ENCODE measurements at places on chromosomes 5 and 9.
A peak's percentile ranks its signal among the peaks of the same experiment; 100 is the strongest.

DNA sequence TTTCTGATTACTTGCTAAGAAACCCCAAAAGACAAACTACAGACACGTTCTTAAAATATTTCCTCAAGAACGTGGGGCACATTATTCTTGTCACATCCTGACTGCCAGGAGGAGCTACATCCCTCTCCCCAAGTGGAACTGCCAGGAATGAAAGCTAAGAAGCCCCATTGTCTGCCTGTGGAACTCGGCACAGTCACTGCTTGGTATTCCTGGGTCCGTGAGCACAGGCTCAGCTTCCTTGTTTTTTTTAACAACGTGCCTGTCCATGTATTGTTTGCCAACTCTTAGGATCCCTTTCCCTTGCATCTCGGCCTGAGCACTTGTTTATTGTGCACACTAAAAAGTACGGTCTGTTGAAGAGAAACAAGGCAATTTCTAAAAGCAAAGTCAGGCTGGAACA is 47.0 kb upstream of the SELENOP start:
- DNase-seq, result no peak

- DNase-seq, result no peak
These were observed 36.0 kb downstream of the RCL1 start for GRCh38 chr9:4828761-4829160.

DNA sequence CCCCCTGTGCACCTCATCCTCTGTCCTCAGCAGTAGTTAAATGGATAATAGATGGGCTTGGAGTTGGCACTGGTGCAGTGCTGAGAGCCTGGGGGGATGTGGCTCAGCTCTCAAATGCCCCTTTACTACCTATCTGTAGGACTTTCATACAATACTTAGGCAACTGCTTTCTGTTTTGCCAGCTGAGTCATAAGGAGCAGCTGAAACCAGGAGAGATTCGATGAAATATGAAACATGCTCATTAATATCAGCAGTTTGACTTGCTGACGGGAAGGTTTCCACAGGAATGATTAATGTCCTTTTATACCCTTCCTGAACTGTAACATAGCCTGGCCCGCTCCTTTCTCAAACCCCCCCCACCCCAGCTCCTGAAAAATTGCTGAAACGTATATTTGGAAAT is 142.6 kb downstream of the SAXO1 start:
- no peak for DNase-seq

DNA sequence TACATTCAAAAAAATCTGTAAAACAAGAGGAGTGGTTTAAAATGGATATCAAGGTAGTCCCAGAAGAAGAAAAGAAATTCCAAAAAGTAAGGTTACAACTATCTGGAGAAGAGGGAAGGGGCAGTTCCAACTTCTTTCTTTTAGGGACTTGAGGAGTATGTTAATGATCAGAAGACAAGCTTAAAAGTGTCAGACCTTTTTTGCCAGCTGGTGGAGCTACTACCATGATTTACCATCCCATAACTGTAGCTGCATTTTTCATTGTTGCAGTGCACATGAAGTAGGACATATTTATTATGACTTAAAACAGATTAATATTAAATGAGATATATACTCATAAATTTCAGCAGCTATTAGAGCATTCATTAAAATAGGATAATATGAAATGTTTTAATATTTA is 158.5 kb upstream of the RGS7BP start:
- DNase-seq, result no peak

- no peak for DNase-seq
These were observed 270.4 kb downstream of the ARL15 start for GRCh38 chr5:54040018-54040417.

DNA sequence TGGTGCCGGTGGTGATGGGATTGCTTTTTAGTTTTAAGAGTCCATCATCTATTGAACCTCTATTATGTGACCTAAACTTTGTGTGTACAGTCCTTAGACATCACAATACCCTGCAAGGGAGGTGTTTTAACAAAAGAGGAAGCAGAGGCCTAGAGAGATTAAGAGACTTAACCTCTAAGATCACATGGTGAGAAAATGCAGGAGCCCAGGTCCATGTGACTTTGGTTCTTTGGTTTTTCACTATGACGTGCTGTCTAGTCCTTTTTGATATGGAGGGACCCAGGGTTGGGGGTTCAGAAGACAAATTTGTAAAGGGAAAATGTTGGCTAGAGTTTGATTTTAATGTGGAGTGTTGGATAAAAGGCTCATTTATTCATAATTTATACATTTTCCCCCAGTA is 34.1 kb upstream of the TRMT10B start:
- DNase-seq, result no peak

DNA sequence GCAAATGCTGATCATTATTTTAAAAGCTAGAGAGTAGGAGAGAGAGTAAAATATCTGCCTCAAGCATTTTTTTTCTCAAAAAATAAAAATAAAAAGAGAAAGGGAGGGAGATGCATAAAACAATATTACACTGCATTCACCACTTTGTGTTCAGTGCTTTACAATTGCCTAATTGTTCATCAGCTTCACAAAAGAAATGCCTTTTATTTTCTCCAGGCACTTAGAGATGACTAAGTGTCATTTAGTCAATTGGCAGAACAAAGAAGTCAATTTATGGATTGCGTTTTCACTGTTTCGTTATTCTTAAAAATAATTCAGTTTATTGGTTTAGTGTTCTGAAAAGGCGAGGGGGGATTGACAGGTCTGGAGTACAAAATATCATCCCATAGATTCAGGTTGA is 232.5 kb upstream of the CCNH start:
- DNase-seq, result no peak

DNA sequence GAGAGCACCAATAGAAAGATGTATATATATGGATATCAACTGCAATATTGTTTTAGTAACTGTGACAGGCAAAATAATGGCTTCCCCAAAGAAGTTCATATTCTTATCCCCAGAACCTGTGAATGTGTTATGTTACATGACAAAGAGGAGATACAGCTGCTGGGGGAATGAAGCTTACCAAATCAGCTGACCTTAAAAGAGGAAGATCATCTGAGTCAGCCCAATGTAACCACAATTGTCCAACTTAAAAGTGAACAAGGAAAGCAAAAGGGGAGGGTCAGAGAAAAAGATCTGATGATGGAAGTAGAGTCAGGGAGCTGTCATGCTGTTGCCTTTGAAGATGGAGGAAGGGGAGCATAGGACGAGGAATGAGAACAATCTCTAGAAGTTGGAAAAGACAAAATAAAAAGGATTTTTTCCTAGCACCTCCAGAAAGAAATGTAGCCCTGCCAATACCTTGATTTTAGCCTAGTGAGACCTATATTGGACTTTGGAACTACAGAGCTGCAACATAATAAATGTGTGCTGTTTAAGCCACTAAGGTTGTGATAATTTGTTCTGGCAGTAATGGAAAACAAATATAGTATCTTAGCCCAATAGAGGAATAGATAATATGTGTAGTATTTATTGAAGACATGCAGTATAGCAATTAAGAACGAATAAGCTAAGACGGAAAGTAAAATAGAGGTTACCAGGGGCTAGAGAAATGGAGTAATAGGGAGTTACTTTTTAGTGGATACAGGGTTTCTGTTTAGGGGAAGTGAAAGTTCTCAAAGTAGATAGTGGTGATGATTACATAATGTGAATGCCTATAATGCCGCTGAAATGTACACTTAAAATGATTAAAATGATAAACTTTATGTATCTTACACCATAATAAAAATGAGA is 115.9 kb downstream of the PIK3R1 start:
- no peak for DNase-seq

DNA sequence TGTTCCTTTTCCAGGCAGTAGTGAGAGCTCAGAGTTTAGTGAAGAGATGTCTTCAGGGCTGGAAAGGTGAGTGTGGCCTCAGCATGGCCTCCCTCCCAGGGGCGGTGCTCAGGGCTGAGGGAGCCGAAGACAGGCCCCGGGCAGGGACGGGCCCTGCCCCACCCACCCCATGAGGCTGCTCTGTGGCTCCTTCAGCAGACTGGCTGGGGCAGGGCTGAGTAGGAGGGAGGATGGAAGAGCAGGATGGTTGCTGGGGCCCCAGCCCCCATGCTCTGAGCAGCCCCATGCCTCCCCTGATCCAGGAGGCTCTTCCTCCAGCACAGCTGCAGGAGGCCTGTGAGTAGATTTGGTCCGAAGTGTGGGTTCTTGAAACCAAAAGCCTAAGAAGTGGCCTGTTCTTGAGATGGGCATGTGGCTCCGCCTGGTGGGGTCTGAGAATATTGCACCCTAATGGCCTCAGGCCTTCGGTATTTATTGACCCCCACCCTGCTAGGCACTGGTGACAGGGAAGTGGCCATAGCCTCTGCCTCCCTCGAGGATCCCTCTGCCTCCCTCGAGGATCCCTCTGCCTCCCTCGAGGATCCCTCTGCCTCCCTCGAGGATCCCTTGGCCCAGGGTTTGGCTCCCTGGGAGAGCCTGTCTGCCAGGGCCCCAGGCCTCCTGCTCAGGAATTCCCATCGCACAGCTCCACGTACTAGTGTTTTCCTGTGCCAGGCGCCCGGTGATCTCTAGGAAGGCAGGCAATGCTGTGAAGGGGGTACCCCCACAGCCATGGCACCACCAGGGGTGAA is 65.4 kb upstream of the GARNL3 start:
- peak; percentile 81 for DNase-seq

- DNase-seq, result no peak
These were observed 217.0 kb upstream of the NREP start for GRCh38 chr5:111973961-111974360.

GRCh38 chr5:151058891-151059489 is 21.8 kb downstream of the TNIP1 start:
- no peak for DNase-seq

DNA sequence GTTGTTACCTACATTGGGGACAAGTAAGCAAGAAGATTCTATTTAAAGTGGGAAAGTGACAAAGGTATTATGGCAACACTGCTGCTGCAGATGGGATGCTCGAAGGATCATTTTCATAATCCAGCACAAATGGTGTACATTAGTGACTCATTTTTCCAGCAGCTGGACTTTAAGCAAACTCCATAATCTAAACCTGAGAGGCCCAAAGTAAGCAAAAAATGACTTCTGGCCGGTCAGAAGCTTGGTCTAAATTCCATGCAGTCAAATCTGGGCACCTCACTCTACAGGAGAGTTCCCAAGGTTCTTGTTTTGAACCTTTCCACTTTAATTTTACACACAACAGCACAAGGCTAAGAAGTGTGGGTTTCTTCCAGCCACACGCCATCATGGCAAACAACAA is 43.6 kb upstream of the TRAF1 start:
- no peak for DNase-seq
